CD4-positive, alpha-beta memory T cell (primary cell): ENCODE measurements at places on chromosomes 12 and 14. TPM values are rescaled to one million over a fixed set of nuclear protein-coding genes. Genes with fewer than 3 reads are reported as not detected.

GRCh38 chr14:42323426-42323825 lies 716.8 kb downstream of the LRFN5 start:
- DNase-seq: no peak
- no peak overlapping the region for H3K4me3 ChIP-seq
- H3K27me3 ChIP-seq: no peaks in the 10 kb centered on the region
- H3K27ac ChIP-seq: no peak overlapping the region

GRCh38 chr12:110992909-110993308 lies 72.5 kb upstream of the MYL2 start:
- H3K4me1 ChIP-seq: no peaks in the 10 kb centered on the region
- no peaks in the 10 kb centered on the region for H3K36me3 ChIP-seq
- peaks cover 5% of the 10 kb centered on the region for H3K27me3 ChIP-seq
- no peak overlapping the region for H3K27ac ChIP-seq

- H3K4me3 ChIP-seq: no peak overlapping the region
- no peak for DNase-seq
- H3K4me1 ChIP-seq: no peaks in the 10 kb centered on the region
- no peaks in the 10 kb centered on the region for H3K36me3 ChIP-seq
- H3K27me3 ChIP-seq: no peaks in the 10 kb centered on the region
Measured at GRCh38 chr14:95857275-95857674, 19.4 kb upstream of the TUNAR start.

GRCh38 chr12:93714382-93714781 lies 37.2 kb downstream of the CRADD start:
- H3K36me3 ChIP-seq: no peaks in the 10 kb centered on the region
- H3K27me3 ChIP-seq: no peaks in the 10 kb centered on the region
- no peaks in the 10 kb centered on the region for H3K4me1 ChIP-seq
- no peak for DNase-seq
- H3K27ac ChIP-seq: no peak overlapping the region

- no peaks in the 10 kb centered on the region for H3K36me3 ChIP-seq
- H3K4me1 ChIP-seq: no peaks in the 10 kb centered on the region
- H3K27ac ChIP-seq: no peak overlapping the region
- no peak overlapping the region for H3K4me3 ChIP-seq
Measured at GRCh38 chr12:43210485-43211192, 341.4 kb downstream of the ADAMTS20 start.

DNA sequence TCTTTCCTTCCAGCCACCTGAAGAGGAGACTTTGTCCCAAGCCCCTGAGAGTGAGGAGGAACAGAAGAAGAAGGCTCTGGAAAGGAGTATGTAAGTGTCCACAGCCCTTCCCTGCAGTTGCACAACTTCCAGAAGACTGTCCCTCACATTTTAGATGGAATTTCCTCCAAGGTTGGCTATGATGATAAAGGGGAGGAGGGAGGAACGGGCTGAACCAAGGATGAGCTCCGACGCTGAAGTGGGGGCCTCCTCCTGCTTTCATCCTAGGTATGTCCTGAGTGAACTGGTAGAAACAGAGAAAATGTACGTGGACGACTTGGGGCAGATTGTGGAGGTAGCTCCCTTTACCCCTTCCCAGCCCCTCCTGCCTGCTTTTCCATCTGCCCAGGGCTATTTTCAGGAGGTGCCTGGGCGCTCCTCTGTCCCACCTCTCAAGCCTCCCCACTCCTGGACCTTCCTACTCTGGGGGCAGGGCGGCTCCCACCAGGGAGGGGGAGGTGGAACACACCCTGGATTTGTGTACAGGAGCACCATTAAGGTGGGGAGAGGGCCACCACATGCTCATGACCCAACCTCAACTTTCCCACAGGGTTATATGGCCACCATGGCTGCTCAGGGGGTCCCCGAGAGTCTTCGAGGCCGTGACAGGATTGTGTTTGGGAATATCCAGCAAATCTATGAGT lies 2.3 kb downstream of the ARHGEF25 start:
- peaks cover 9% of the 10 kb centered on the region for H3K4me1 ChIP-seq
- no peak overlapping the region for H3K4me3 ChIP-seq
- H3K36me3 ChIP-seq: no peaks in the 10 kb centered on the region
- H3K27me3 ChIP-seq: peaks cover 15% of the 10 kb centered on the region
- no peak overlapping the region for H3K27ac ChIP-seq
- DNase-seq: no peak

- peak overlapping the region; percentile 60 for H3K4me3 ChIP-seq
- peak; percentile 66 for DNase-seq
- H3K4me1 ChIP-seq: peaks cover 91% of the 10 kb centered on the region
Measured at GRCh38 chr14:99246536-99247097, 25.4 kb downstream of the BCL11B start.

DNA sequence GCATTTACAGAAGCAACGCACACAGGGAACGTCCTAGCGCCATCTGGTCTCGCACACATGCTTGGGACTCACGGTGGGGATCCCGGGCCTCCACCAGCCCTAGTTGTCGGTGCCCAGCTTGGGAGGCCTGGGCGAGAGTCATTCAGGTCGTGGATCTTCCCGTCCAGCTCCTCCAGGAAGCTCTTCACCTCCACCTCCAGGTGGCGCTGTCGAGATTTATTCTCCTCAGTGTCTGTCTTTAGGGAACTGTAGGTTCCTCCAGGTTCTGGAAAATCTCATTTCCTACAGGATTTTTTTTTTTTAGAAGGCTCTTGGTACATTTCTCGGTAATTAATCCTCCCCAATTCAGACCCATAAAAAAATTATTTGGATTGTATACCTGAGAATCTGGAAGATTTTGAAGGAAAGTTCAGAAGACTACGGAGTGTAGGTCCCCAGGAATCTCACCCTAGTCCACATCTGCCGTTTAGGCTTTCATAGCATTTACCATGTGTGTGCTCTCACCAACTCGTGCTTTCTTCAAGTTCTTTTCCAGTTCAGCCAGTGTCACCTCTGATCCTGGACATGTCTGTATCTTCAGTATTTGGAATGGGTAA lies 910.0 kb downstream of the TMEM121 start:
- no peaks in the 10 kb centered on the region for H3K36me3 ChIP-seq
- H3K4me1 ChIP-seq: no peaks in the 10 kb centered on the region
- DNase-seq: peak; percentile 66
- H3K4me3 ChIP-seq: no peak overlapping the region

DNA sequence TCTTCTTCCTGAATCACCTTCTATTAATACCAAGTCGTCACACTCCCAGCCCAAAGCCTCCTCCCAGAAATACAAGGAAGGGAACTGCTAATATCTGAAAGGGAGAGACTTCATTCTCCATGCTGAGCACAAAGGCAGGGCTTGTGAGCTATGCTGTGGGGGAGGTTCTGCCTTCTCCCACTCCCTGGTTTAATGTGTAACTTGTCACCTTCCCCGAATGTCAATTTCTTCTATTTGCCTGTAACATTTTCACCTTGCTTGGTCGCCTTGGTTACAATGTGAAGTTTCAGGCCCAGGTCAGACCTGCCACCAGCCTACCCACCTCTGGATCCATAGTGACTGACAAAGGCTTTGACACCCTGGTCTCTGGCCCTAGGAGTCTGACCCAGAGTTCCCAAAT lies 82.0 kb upstream of the ESRRB start:
- no peaks in the 10 kb centered on the region for H3K36me3 ChIP-seq
- H3K27me3 ChIP-seq: no peaks in the 10 kb centered on the region
- H3K4me3 ChIP-seq: no peak overlapping the region
- no peak overlapping the region for H3K27ac ChIP-seq

GRCh38 chr12:40011775-40012129 lies 94.1 kb downstream of the SLC2A13 start:
- H3K36me3 ChIP-seq: no peaks in the 10 kb centered on the region
- no peak for DNase-seq
- H3K4me1 ChIP-seq: peaks cover 6% of the 10 kb centered on the region
- no peak overlapping the region for H3K27ac ChIP-seq
- H3K27me3 ChIP-seq: no peaks in the 10 kb centered on the region

Gene MCRS1
- total RNA-seq: 77.0 TPM

Gene CABP1
- total RNA-seq: not detected

Gene EPYC
- not detected for total RNA-seq
